Activated naive CD8-positive, alpha-beta T cell treated with anti-CD3 and anti-CD28 coated beads, Interleukin-2, amount 50 U/mL, for 16 hours (primary cell): ENCODE measurements at places on chromosomes 7 and 10.

DNA sequence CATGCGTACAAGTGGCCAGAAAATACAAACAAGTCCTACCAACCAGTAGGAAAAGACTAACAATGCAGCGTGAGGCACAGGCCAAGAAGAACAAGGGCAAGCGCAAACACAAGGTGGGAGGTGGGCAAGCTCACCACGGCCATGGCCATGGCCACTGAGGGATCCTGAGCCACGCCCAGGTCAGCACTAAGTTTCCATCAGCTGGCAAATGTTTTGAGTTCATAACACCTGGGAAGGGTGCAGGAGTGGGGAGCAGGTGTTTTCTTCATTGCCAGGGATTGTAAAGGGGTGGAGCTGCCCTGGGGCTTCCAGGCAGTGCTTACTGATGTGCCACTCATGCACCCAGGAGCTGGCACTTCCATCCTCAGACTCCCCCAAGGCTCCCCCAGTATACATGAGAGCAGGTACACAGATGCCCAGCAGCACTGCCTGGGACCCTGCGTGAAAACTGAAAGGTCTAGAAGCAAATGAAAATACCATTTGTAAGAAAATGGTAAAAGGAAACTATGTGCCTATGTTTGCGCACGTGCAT is 139.2 kb upstream of the RET start:
- DNase-seq, result no peak

- no peak for DNase-seq
Measured at GRCh38 chr7:130272381-130273080, 5.9 kb downstream of the CPA2 start.

GRCh38 chr10:110498982-110499795 is 1.5 kb downstream of the DUSP5 start:
- no peak for DNase-seq

GRCh38 chr7:104980440-104980839 is 33.6 kb upstream of the KMT2E start:
- DNase-seq, result no peak

- no peak for DNase-seq
Measured at GRCh38 chr10:125554016-125554703, 128.8 kb downstream of the TEX36 start.

GRCh38 chr10:133257489-133258065 is 19.1 kb downstream of the ADAM8 start:
- no peak for DNase-seq

DNA sequence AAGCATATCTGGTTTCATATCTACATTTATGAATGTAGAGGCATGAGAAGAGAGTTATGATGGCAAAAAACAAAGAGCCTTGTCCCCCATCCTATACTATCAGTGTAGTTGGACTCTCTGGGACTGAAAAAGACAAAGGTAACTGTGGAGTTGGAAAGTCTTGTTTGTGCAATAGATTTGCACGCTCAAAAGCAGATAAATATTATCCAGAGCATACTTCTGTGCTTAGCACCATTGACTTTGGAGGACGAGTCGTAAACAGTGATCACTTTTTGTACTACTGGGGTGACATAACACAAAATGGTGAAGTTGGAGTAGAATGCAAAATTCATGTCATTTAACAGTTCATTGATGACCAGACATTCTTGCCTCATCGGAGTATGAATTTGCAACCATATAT is 85.2 kb upstream of the EGFR start:
- no peak for DNase-seq

GRCh38 chr10:104638861-104639589 is 2.1 kb upstream of the SORCS3 start:
- DNase-seq, result no peak

- DNase-seq, result no peak
Measured at GRCh38 chr7:101106386-101106785, 20.5 kb upstream of the SERPINE1 start.
